ENCODE measurements at places on chromosomes 6 and 20.

GRCh38 chr6:146741609-146742008, 142.8 kb downstream of the ADGB start:
- DNase-seq, result no peak

GRCh38 chr20:19073584-19074218, 138.7 kb upstream of the SLC24A3 start:
- no peak for DNase-seq

- DNase-seq, result no peak
Measured at GRCh38 chr6:16081326-16081725, 47.6 kb upstream of the MYLIP start.

DNA sequence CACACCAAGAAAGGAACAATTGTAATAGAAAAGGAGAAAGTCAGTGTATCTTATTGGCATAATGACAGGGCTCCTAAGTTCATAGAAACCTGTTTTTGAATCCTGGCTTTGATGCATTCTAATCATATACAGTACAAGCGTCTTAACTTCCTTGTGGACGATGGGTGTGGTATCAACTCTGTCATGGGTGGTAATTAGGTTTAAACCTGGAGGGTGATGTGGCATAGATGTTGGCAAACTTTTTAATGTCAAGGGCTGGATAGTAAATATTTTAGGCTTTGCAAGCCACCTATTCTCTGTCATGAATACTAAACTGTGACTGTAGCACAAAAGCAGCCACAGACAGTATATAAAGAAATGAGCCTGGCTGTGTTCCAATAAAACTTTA, 138.7 kb upstream of the EDN1 start:
- DNase-seq, result no peak

DNA sequence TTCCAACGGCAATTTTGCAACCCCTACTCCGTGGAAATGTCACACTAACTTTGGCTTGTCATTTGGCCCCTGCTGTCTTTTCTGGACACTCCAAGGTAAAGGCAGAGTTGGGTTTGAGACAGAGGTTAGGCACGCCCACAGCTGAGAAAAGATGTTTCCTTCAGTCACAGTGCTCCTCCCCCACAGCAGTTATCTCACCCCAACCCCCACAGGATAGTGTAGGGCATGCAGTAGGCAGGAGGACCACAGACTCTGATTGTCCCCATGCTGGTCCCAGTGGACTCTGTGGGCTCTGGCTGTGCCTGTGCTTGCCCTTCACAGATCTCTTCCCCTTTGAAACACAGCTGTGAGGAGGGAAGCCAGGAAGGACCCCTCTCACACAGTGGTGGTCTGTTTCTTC, 124.0 kb upstream of the CARMIL1 start:
- no peak for DNase-seq

DNA sequence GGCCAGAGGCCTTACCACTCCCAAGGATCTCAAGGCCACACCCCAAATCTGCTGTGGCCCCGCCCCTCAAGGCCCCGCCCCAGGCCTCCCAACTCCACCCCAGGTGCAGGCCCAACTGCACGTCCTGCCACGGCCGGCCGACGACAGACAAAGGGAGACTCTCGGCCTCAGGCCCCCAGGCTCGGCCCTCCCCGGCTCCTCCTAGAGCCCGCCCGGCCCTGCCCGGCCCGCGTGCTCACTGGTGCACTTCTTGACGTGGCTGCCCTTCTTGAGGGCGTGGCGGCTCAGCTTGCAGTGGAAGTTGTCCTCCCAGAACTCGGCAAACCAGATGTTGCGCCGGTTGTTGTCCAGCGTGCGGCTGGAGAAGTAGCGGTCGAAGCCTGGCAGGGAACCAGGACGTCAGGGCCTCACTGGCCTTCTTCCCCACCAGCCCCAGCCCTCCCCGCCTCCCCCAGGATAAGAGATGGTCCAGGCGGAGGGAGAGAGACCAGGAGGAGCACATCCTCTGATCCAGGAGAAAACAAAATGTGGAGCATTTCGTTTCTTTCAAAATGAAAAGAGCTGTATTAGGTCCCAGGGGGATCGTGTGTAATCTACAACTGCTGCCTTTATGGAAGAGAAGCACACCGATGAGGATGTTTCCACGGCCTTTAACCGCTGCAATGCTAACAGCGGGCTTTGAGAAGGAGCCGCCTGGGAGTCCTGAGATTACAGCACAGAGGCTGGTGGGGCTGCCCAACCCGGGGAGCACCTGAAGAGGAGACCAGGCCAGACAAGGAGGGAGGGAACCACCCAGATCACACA, 89.4 kb downstream of the GRM4 start:
- DNase-seq, result no peak

DNA sequence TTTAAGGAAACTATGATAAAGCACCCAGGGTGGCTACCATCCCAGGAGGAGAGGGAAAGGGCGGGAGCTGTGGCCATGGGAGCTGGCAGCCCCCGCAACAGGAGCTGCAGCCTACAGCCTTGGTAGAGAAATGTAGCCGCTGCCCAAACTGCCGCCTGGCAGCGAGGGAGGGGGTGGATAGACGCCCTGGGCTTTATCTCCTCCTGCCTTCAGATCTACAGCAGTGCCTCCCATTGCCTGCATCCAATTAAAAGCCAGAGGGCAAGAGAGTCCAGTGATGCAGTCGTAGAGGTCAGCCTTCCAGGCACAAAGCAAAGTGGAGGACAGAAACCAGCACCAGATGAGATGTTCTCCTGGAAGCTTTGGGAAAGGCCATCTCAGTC, 35.0 kb upstream of the ZFAND3 start:
- DNase-seq, result no peak

GRCh38 chr6:20833881-20834515, 299.7 kb downstream of the CDKAL1 start:
- no peak for DNase-seq

- DNase-seq, result no peak
Measured at GRCh38 chr6:133131621-133132465, 109.3 kb upstream of the EYA4 start.

DNA sequence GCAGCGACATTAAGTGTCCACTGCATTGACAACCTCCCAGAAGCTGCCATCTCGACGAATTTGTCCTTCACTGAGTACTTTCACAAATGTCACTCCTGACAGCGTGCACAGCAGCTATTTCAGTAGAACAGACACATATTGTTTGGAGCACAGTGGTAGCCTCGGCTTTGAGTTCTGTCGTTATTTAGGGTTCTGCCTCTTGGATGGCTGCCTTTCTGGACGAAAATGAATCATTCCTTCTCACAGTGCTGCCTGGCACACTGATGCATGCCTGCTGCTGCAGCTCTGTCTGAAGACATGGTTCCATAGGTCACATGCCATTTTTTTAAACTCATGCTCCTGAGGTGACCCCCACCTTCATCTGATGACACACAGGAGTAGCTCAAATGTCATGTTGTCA, 477.0 kb downstream of the C6orf118 start:
- DNase-seq, result no peak

GRCh38 chr20:46118481-46119020, 437 bp downstream of the CD40 start:
- DNase-seq, result no peak

- no peak for DNase-seq
Measured at GRCh38 chr6:111428811-111429210, 54.2 kb downstream of the REV3L start.

DNA sequence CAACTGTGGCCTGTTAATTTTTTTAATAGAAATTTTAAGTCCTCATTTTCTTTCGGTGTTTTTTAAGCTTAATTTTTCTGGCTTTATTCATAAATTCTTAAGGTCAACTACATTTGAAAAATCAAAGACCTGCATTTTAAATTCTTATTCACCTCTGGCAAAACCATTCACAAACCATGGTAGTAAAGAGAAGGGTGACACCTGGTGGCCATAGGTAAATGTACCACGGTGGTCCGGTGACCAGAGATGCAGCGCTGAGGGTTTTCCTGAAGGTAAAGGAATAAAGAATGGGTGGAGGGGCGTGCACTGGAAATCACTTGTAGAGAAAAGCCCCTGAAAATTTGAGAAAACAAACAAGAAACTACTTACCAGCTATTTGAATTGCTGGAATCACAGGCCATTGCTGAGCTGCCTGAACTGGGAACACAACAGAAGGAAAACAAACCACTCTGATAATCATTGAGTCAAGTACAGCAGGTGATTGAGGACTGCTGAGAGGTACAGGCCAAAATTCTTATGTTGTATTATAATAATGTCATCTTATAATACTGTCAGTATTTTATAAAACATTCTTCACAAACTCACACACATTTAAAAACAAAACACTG, 10.1 kb downstream of the HFE start:
- no peak for DNase-seq

- no peak for DNase-seq
Measured at GRCh38 chr6:155449450-155450239, 6.0 kb downstream of the NOX3 start.

- peak; percentile 36 for DNase-seq
Measured at GRCh38 chr6:7723041-7723447, 2.9 kb upstream of the BMP6 start.

GRCh38 chr20:58389324-58389967, 417 bp downstream of the VAPB start:
- DNase-seq, result no peak

DNA sequence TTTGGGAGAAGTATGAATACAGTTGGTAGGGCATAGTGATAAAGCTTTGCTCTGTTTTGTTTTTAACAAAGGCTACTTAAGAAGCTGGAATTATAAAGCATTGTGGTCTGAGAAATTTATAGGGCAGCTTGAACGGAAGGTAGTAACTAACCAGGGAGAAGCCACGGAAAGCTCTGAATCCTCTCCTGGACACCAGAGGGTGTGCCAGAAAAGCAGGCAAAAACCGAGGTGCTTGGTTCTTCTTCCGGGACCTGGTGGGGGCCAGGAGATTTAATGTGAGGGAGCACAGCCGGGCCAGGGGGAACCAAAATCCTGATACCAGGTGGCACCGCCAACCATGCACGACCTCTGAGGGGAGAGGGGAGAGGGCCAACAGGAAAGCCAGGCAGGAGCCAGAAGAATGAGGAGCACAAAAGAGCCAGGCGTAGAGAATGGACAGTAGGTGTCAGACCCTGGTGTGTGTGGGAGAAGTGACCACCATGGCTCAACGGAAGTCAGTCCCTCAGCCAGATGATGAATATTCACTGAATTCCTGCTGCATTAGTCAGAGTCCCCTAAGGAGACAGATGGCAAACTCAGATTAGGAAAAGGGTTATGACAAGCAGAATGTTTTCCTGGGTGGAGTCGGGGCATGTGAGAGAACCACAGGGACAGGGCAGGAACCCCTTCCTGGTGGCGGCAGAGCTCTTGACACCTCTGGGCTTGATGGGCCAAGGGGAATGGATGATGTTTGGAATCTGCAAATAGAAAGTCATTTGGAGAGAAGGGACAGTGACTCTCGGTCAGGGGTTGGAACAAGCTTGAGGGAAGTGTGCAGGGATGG, 262.3 kb downstream of the ZNF217 start:
- no peak for DNase-seq

GRCh38 chr6:166565084-166565967, 21.2 kb downstream of the RAMACL start:
- DNase-seq, result no peak

DNA sequence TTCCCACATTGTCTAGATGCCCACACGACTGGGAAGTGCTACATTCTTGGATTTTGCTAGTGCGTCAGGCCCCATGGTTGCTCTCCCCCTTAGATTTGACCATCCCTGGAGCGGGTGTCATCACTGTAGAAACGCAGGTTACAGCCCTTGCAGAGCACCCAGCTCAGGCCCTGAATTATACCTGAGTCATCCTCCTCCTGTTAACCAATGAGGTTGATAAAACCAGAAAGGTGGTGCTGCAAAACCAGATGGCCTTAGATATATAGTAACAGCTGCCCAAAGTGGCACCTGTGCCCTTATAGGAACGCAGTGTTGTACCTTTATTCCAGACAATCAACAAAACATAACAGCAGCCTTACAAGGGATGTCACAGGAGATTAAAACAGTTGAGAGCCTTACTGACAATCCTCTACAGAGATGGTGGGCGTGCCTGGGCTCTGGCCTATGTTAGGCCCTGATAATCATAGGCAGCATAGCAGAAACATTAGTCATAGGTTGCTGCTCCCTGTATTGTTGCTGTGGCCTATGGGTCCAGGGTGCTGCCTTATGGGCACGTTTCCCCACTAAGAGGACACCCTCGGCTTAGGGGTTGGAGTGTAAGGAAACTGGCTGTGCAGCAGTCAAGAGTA, 33.6 kb upstream of the HSF2 start:
- DNase-seq, result no peak

DNA sequence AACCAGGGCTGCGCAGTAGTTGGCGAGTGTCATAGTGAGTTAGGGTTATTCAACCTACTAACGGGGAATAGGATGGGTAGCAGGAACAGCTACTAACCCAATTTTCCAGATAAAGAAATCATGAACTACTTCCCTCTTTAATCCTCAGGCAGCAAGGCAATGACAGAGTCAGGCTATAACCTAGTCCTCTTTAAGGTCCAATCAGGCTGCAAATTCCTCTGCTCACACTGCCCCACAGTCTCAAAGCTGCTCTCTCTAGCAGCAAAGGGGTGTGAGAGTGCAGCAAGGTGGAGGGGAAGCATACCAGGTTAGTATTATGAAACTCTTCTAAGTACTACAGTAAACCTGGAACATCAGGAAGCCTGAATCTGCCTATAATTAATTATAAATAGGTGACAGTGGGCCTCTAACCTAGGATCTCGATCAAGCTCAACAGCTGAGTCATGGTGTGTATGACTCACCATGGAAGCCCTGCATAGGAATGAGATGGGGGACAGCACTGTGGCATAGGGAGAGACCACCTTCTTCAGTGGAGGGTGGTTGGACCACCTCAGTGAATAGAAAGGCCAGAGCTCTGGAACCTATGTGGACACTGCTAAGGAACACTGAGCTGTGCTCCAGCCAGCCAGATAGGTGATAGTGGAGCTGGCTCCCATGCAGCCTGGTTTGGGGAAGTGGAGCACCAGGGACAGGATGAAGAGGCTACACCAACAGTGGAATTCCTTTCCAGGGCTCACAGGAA, 7.9 kb downstream of the PEX6 start:
- no peak for DNase-seq

DNA sequence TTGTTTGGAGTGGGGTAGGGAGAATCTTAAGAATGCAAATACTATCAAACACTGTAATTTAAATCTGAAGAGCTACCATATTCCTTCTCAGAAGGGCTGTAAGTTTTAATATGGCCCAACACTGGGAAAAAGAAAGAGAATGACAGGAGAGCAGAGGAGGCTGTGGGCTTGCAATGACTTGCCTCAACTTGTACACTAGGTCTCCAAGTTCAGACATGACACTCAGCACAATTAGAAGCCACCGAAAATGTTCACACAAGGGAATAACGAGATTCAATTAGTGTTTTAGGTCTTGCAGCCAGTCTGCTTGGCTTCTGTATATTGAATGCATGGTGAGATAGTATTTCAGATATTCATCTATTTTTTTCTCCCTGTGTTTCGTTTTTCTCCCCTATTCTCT, 89.4 kb downstream of the HS3ST5 start:
- DNase-seq, result no peak

DNA sequence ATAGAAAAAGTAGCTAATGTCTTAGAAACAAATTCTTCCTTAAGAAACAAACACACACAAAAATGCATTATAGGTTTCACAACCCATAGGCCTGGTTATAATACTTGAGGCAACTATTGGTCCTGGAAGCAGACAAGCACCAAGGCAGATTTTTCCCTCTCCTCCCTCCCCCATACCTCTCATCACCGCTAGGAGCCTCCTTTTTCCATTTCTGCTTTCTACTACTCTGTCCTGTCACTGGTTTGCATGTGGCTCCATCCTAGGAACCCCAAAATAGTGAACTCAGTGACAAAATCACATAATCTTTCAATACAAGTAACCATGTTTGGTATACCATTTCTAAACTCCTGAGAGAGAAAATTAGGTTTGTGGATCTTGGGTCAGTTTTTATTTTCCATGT, 66.1 kb downstream of the HMGCLL1 start:
- DNase-seq, result no peak

Measured in stimulated activated CD8-positive, alpha-beta memory T cell treated with anti-CD3 and anti-CD28 coated beads, Interleukin-15, amount 100 ng/mL, for 24 hours (primary cell).